ENCODE measurements at places on chromosomes 7 and 10.

GRCh38 chr10:117668327-117669008 is 125.9 kb downstream of the EMX2 start:
- no peak for DNase-seq

DNA sequence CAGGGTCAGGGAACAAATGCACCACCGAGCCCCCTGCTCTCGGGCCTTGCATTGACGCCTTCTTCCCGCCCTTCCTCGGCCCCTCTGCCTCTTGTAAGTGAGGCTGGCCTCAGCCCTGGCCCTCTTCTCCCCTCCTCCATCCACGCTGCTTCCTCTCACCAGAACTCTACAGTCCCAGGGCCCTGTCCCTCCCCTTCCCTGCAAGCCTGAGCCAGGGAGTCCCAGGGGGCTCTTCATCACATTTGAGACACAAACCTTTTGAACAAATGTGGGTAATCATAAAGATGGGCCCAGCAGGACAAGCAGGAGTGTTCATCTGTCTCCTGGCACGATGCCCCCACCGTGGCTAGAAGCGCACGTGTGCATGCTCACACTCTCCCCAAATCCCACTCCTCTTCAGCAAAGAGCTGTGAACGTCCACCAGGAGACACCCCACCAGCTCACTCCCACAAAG is 57.7 kb downstream of the SLIT1 start:
- no peak for DNase-seq

DNA sequence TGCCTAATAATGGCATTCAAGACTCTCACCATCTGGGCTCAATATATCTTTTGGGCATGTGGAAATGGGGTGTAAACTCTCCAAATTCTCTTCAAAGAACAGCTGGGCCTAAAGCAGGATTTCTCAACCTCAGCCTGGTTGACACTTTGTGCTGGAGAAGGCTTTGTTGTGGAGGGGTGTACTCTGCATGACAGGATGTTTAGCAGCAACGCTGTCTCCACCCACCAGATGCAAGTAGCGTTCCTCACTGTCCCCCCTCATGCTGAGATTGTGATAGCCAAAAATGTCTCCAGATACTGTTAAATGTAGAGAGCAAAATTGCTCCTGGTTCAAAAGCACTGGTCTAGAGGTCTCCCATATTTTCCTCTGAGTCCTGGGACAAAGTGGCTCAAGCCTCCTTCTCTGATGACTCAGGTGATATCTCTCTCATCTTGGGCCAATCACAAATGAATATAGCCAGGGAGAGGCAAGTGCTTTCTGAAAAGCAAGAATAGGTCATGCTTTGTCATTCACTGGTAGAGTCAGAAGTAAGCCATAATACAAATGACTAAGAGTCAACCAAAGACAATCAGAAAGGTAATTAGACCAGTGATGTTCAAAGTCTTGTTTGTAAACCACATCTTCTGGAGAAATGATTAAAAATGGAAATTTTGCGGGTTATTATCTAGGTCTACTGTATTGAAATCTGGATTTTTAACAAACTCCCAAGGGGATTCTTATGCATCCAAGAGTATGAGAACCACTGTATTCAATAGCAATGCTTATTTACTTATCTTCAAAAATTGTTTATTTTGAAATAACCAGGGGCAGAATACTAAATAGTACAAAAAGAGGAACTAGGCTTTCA is 330.8 kb downstream of the PTEN start:
- DNase-seq, result peak; percentile 83

DNA sequence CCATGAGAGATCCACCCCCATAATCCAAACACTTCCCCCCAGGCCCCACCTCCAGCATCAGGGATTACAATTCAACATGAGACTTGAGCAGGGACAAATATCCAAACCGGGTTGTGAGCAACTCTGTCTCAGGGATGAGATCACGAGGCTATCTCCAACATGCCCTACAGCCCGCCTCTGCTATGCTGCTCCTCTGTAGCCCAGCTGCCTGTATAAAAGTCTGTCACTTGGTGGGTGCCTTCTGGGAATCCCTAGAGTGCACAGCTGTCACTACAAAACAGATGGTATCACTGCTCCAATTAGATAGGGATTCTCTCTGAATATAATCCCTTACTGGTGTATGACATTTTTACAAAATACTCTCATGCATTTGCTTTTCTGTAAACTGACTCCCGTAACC is 114.9 kb upstream of the NANOS1 start:
- no peak for DNase-seq

DNA sequence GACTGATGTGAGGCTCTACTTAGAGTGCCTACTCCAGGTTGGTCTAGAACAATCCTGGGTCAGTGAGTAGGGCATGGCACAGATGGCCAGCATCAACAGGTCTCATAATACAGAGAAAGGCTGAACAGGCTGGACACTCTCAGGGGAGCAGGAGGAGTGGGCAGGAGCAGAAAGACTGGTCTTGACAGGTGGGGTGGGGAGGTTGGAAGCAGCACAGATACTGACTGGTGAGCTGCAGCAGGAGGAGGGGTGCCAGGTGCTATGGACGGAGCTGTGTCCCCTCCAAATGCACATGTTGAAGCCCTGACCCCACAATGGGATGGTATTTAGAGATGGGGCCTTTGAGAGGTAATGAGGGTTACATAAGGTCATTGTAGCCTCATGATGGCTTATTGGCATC is 190.4 kb upstream of the PLXNA4 start:
- no peak for DNase-seq

GRCh38 chr10:110872984-110873923 is 1.5 kb downstream of the PDCD4 start:
- DNase-seq, result no peak

GRCh38 chr7:101602484-101603241 is 26.4 kb downstream of the MYL10 start:
- DNase-seq, result peak; percentile 73

GRCh38 chr7:50068026-50068425 is 25.0 kb downstream of the ZPBP start:
- peak; percentile 26 for DNase-seq

GRCh38 chr10:1347962-1348772 is 292.0 kb downstream of the WDR37 start:
- no peak for DNase-seq

GRCh38 chr7:42588876-42589275 is 323.0 kb downstream of the C7orf25 start:
- no peak for DNase-seq

DNA sequence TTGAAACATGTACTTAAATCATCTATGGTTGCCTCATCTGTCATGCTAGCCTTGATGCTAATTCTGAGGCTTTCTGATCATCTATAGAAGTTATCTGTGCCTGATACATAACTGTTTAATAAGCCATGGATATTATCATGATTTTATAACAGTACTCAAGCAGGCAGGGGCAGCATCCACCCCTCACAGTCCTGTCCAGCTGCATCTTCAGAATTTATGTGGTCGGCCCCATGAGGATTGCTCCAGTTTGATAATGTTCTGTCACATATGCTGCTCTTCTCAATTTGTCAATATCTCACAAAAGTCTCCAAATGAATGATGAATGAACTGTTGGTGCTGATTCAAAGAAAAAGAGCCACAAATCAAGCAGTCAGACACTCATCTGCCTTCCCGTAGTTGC is 335.1 kb upstream of the POM121L12 start:
- no peak for DNase-seq

DNA sequence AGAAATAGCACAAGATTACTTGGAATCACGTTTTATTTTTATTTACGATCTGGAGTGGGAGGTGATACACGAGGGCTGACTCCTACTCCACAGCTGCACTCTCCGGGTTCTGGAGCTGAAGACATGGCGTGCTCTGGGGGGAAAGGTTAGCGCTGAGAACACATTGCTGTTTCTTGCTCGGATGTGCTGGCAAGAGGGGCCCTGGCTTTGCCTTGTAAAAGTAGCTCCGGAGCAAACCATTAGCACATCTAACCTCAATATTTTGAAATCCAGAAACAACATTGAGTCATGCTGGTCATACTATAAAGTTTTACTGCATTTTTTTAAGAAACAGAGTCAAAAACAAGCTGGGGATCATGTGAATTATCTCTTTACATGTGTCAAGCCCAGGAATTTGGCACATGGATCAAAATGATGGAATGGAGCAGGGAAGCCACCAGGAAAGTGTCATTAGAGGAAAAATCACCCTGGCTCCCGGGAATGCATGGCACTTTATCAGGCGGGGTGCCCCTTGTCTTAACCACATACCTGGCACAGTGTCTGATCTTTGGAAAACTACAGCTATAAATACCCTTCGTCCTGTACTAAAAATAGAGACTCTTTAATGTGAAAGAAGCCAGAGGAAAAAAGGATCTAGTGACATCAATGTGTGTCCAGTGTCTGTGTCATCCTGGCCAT is 31.6 kb upstream of the LYZL1 start:
- DNase-seq, result peak; percentile 83

DNA sequence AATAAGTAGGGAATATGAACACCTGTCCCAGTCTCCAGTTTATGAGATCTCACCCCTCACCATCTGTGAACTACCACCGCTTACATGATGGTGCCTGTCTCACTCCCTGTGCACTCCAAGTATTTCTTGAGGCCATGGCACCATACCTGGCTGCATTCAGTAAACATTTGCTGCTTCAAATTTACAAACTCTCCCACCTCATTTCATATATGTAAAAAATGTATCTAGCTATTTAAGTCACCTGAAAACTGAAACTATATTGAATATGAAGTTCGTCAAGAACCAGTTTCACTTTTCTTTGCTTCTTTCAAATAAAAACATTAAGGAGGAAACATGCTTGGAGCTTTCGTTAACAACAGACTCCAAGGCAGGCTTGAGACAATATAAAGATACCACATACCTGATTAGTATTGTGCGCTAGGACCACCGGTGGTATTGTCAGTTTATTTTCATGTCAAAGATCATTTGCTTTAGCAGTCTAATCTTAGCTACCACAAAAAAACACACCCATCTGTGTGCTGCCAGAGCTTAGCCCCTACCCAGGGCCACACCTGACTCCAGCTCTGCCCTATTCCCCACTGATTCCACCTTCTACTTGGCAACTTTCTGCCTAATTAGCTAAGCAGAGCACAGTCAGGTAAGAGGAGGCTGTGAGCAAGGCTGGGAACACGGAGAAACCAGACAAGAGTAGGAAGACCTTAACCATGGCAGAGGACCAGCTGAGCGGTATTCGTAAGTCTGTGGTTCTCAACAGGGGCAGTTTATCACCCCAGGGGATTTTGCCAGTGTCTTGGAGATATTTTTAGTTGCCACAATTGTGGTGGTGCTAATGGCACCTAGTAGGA is 92.0 kb downstream of the ZFAND4 start:
- DNase-seq, result peak; percentile 16

DNA sequence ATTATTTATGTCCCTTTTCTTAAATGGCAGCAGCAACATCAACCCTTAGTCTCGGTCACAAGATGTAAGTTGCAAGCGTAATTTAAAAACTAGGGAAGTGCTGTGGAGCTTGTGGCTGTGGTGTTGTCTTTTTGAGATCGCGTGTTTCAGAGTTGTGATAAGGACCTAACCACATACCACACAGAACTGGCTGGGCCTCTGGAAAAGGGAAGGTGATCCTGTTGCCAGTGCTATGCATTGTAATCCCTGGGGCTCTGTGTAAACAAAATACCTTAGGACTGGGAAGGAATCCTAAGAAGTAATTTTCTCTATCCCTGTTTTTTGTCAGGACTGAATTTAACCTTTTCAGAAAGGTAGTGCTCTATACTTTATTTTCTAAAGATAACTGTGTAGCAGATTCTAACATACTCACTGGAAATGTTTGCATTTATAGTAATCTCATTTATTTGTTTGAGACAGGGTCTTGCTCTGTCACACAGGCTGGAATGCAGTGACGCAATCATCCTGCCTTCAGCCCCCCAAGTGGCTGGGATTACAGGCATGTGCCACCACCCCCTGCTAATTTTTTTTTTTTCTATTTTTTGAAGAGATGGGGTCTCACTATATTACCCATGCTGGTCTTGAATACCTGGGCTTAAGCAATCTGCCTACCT is 60.4 kb downstream of the INPP5F start:
- peak; percentile 85 for DNase-seq
